ENCODE measurements at places on chromosomes 2 and 18. TPM values are rescaled to one million over a fixed set of nuclear protein-coding genes. Genes with fewer than 3 reads are reported as not detected.
A peak's percentile ranks its signal among the peaks of the same experiment; 100 is the strongest.

- DNase-seq: no peak
Observed at GRCh38 chr2:5125017-5125730, 567.0 kb upstream of the SOX11 start.

DNA sequence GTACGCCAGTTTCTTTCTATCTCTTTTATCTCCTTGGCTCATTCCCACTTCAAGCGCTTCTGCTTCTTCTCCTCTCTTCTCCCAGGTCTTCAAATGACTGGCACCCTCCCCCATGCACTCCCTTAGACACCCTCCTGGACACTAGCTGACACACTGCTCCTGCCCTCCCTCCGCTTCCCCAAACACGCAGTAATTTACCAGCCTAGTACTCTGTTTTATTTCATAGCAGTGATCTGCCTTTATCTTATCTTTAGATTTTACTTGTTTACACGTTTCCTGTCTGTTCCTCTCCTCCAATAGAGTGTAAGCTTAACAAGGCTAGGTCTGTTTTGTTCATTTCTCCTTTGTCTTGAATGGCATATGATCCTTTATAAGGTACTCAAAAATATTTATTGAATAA is 93.9 kb downstream of the SCN3A start:
- no peak for DNase-seq

GRCh38 chr2:202115479-202115971 is 42.5 kb downstream of the KIAA2012 start:
- DNase-seq: no peak

- no peak for DNase-seq
Observed at GRCh38 chr2:183024339-183025095, 13.7 kb downstream of the NCKAP1 start.

Gene ATL2
- 49.6 TPM for polyA plus RNA-seq

- no peak for DNase-seq
Observed at GRCh38 chr18:5158172-5158571, 38.9 kb downstream of the AKAIN1 start.

DNA sequence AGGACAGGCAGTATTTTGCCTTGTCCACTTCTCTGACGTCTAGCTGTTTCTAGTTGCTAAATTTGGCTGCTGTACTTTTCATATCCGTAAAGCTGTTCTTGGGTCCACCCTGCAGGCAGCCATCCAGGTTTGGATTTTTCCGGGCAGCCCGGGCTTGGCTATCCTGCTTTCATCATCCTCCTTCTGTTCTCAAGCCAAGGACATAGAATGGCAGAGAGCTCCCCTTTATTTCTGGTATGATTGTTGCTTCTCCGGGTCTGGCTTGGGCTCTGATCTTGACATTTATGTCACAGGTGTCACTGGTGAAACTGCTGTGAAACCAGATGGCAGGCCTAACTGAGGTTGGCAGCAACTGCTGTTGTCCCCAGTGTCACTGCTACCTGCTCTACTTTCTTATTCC is 35.5 kb downstream of the SCN2A start:
- DNase-seq: no peak

Gene ARL4C
- polyA plus RNA-seq: 55.0 TPM

Gene OTOS
- not detected for polyA plus RNA-seq

- DNase-seq: no peak
Observed at GRCh38 chr2:161915121-161915520, 158.9 kb downstream of the DPP4 start.

Gene SERPINB10
- 5.8 TPM for polyA plus RNA-seq

DNA sequence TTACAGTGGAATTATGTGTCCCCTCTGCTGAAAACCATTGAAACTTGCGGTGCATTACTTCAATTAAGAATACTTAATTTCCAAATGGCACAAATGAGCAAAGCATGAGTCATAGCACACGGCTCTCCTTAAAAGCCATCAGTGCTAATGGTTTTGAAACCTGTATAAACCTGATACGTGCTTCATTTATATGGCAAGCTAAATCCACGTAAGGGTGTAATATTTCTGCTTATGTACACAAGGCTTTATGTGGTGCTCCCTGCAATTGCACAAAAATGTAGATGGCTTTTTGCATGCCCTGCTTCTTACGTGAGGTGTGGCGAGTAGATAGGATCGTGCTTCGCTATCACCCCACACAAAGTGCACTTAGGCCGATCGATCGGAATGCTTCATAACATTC is 840.9 kb downstream of the GALR1 start:
- DNase-seq: no peak

DNA sequence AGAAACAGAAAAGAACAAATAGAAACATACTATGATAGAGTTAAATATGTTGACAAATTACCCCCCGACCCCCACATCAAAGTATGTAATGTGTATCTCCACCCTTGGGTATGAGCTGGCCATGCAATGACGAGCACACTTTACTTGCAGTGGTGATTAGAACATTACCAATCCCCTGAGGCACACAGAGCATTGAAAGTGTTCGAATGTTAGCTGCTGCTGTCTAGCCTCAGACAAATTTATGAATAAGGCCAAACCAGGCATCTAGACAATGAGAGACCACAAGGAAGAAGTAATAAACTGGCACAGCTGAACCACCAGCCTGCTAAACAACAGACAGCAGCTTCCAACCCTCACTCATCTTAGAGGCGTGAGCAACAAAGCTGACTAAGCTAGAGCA is 380.5 kb downstream of the DSEL start:
- DNase-seq: no peak

GRCh38 chr2:175111200-175111657 is 56.8 kb downstream of the ATF2 start:
- DNase-seq: peak; percentile 13

GRCh38 chr2:201257956-201258665 is 2.2 kb upstream of the CASP8 start:
- peak; percentile 46 for DNase-seq

- DNase-seq: no peak
Observed at GRCh38 chr2:53609551-53609950, 158.1 kb upstream of the CHAC2 start.

Gene CRYGC
- not detected for polyA plus RNA-seq

DNA sequence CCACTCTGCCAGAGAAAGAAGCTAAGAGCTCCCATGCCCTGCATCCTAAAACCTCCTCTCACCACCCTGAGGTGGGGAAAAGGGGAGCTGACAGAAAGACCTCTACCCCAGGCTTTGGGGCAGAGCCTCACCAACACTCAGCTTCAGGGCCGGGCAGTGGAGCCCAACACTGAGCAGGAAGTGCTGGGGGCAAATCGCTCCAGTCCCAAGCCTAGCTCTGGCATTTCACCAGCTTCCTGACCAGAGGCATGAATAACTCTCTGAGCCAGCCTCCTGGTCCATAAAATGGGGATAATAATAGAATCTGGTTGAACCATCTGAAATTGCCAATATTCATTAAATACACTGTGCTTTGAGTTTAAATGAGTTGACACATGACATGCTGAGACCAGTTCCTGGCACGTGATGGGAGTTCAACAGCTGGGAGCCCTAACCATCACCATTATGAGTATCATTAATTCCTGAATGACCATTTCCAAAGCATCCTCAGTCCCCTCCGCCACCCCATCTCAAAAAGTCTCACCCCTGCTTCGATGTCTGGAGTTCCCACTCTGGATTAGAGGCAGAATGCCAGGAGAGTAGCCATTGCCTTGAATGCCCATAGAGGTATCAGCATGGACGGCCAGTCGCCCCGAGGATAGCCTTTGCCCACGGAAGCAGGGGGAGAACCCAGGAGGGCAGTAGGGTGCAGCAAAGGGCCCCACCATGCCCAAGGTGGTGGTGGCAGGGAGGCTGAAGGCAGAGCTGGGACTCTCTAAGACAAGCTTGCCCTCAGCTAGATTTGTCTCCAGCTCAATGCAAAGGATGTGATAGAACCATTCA is 153.4 kb downstream of the TNS1 start:
- no peak for DNase-seq
